Stimulated activated CD4-positive, alpha-beta T cell treated with anti-CD3 and anti-CD28 coated beads, Interleukin-2, amount 100 ng/mL, for 4 hours (primary cell): ENCODE measurements at places on chromosomes 6 and 20.
A peak's percentile ranks its signal among the peaks of the same experiment; 100 is the strongest.

DNA sequence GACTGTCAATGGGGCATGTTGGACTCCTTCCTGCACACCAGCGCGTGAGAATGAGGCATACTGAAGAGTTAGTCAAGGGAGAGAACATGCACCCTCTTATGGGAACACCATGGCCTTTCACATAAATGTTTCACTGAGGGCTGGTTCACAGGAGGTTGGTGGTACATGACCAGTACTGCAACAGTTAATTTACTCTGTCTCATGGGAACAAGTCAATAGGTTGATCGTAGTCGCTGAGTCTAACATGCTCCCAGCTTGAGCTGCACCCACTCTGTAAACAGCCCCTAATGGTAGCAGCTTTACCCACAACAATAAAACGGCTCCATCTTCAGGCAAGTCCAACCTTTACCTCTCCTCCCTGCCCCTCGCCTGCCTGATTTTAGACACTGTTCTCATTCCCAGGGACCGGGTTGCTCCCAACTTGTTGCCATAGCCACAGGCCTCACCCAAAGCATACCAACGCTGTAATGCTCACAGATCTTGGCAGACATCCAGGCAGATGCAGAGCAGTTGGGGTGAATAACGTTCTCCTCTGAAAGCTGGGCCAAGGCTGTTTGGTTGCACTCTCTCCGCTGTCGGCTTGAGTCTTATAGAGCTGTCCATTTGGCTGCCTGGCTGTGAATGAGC, 111.3 kb downstream of the LY86 start:
- no peak for DNase-seq

DNA sequence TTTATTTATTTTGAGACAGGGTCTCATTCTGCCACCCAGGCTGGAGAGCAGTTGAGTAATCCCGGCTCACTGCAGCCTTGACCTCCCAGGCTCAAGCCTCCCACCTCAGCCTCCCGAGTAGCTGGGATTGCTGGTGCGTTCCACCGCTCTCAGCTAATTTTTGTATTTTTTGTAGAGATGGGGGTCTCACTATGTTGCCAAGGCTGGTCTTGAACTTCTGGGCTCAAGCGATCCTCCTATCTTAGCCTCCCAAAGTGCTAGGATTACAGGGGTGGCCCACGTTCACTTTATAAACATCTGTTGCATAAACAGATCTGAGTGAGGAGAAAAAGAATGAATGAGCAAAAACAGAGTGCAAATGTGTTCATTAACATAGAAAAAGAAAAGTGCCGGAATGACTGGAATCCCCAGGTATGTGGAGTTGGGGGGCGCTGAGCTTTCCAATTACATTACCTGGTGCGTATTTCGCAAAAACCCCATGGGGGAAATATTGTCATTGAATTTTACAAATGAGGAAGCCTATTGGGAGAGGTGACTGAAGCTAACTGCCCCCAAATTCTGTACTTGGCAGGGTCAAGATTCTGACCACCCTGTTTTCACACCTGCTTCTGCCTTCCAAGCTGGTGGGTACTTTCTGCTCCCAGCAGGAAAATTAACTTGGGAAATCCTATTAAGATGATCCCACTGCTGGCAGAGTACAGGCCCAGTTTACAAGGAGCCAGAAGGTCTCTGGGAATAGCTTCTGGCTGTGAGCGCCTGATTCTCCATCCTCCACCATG, 207.7 kb upstream of the JARID2 start:
- DNase-seq = no peak

- DNase-seq = no peak
Observed at GRCh38 chr20:46243707-46244628, 64.3 kb downstream of the CDH22 start.

- DNase-seq = no peak
Observed at GRCh38 chr6:30656513-30656912, 9.6 kb downstream of the C6orf136 start.

DNA sequence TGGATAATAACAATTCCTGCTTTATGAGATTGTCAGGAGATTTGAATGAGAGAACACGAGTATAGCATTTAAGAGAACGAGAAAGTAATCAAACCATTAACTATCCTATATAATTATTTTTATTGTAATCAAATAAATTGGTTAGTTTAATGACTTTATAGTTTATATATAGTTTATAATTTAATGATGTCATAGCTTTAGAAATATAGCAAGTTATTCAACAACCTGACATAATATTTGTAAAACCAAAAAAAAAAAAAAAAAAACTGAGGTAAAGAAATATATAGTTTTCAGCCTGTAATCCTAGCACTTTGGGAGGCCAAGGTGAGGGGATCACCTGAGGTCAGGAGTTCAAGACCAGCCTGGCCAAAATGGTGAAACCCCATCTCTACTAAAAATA, 26.4 kb upstream of the DST start:
- DNase-seq = no peak

GRCh38 chr6:150331344-150331743, 37.5 kb upstream of the IYD start:
- DNase-seq = no peak

DNA sequence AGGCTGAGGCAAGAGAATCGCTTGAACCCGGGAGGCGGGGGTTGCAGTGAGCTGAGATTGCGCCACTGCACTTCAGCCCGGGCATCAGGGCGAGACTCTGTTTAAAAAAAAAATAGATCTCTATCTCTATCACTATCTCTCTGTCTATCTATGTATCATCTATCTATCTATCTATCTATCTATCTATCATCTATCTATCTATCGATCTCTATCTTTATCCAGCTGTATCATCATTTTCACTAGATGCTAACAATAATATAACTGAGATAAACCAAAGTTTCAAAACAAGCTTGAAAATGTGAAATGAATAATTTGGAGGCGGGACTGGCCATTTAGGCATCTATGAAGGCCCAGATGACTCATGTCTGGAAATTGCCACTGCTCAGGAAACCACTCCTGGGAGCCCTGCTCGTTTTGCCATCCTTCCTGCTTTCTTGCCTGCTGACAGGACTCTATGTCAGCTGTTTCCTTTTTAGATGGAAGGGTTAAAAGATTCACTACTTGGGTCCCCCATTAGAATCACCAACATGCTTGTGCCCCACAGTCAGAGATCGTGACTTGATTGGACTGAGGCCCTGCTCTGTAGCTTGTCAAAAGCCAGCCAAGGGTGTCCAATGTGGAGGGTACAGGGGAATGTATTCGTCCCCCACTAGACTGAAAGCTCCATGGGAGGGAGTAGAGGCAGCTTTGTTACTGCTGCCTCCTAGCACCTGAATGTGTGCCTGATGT, 61.7 kb downstream of the UTRN start:
- no peak for DNase-seq

GRCh38 chr20:8414586-8415274, 282.7 kb downstream of the PLCB1 start:
- no peak for DNase-seq

GRCh38 chr6:141866731-141867497, 265.8 kb upstream of the GJE1 start:
- no peak for DNase-seq

DNA sequence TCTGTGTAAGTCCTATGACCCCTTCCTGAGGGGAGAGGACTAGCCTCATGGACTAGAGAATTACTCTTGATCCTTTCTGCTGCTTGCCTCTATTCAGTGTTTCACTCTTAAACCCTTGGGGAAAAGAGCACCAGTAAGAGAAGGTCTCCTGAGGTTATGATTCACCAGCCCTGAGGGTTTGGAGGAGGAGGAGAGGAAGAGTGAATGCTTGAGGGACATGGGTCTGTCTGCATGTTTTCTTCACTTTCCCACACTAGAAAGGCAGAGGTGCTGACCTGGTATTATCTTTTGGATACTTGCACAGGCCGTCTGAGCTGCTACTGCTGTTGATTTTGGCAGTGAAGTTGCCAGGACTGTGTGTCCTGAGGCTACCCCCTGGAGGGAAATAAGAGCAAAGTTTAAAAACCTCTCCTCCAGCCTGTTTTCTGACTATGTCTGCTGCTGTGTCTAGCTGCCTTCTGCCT, 78.3 kb downstream of the CD109 start:
- no peak for DNase-seq

- DNase-seq = no peak
Observed at GRCh38 chr20:46587986-46588385, 37.5 kb upstream of the OCSTAMP start.

GRCh38 chr6:27605401-27606342, 132.8 kb upstream of the ZNF184 start:
- no peak for DNase-seq

DNA sequence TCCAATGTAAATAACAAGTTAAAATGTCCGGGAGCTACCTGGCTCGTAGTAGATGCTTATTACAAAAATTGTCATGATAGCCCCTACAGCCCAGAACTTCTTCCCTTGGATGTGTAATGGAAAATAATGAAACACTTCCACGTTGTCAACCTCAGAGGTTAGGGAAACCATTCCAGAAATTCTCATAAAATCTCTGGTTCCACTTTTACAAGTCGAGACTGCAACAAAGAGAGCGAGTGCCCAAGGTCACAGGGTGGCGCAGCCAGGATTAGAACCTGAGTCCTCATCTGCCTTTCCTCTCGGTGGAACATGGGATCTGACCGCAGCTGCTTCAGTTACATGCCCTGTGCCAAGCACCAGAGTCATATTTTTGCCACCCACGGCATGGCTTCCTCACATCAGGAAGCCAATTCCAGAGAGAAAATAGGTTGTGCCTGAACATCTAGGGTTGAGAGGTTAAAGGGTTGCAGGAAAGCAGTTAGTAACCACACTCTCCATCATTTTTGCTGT, 157.6 kb downstream of the SOBP start:
- no peak for DNase-seq

GRCh38 chr6:328136-328670, 35.9 kb downstream of the DUSP22 start:
- no peak for DNase-seq

DNA sequence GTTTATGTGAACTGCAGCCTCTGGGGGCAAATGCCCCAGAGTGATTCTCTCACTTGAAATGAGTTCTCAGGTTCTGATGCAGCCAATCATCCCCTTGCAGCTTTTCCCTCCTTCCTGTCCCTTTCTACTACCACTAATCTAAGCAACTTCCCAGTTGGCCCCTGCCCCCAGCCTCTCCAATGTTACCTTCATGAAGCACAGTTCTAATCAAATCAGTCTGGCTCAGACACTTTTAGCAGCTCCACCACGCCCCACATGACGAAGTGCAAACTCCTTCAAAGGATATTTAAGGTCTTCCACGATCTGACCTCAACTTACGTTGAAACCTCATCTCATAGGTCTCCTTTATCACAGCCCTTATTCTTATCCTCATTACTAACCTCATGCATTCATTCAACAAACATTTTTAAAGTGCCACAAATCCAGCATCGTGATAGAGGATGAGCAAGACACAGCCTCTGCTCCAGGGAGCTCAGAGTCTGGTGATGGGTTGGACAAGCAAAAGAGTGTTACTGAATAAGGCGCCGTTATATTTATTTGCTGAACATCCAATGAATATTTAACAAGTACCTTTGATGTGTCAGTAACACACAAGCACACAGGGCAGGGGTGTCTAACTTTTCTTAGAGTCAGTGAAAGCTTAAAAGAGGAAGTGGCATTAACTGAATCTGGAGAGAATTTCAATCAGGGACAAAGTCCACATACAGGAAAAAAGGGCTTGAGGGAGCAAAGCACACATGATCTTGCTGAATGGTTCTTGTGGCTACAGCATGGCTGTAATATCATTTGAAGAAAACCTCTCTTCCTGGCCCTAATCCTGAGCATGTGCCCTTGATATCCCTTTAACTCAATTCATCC, 20.4 kb upstream of the DTNBP1 start:
- DNase-seq = no peak

DNA sequence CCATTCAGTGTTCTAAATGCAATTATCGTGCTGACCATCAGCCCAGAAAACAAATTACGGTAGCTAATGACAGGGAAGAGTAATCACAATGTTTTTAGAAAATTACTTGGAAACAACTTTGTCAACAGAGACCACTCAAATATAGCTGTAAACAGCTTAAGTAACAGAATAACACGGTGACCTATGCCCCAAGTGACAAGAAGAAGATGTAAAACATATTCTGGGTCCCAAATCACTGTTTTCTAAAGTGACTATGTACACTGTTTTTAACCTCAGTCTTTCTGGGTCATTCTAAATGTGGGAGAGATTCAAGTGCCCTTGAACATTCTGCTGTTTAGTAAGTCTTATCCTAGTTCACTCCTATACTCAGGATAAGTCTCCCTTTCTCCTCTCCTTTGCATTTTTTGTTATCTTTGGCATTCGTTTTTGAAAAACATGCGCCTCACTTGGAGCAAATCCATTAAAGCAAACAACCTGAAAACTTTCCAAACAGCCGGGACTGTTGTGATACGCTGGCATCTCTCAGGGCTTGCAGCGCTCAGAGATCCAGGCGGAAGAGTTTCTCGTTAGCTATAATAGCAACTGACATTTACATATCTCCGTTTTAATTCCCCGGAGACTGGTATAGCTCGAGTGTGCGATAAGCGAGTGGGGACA, 114.5 kb upstream of the SOX4 start:
- no peak for DNase-seq

DNA sequence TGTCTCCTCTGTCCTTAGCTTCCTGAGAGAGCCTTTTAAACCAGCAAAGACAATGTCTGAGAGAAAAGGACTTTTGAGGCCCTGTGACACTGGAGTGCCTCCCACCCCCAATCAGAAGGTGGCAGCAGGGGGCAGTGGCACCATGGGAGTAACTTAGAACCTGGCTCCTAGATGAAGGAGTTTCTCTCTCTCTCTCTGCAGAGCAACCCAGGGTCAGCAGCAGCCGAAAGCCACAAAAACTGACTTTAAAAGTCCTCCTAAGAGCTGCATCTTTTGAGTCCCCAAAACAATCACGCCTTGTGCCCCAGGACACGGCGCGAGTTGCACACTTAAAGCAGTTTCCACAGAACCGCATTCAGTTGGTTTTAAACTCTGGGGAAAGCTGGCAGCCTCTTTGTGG, 5.3 kb upstream of the TCP11 start:
- no peak for DNase-seq

DNA sequence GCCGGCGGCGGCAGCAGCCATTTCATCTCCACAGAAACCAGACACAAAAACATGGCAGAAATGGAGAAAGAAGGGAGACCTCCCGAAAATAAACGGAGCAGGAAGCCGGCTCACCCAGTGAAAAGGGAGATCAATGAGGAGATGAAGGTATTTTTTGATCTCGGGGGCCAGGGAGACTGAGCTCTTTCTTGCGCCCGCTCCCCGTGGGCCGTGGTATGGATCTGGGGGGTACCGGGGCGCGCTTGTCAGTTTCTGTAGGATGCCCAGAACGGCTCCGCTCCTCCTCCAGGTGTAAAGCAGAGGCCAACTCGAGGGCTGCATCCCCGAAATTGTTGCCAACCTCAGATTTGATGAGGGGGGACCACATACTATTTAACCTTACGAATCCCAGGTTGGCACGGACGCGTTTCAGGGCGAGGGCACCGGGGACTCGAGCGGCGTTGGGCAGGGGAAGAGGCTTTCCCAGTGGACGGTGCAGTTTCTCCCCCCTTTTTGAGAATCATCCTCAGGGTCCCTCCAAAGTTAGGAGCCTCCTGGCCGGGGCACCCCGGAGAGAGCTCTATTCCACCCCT, 735 bp downstream of the SOBP start:
- no peak for DNase-seq

DNA sequence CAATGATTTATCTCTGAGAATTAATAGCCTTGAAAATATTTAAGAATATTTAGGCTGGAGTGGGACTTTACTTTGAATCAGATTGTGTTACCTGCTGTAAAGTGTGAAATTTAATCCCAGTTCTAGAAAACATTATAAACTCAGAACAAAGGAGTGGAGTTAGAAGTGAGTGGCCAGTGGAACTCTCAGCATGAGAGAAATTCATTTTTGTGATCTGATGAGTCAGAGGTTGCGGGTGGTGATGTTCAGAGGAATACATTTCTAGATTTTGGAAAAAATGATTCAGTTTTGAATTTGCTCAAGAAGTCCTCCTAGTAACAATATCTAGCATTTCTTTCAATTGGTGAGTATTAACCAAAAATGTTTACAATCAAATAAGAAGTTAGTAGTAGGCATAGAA, 167.5 kb downstream of the ZFAND3 start:
- DNase-seq = peak; percentile 18
